ENCODE measurements at places on chromosomes 3 and 15. TPM values are rescaled to one million over a fixed set of nuclear protein-coding genes. Genes with fewer than 3 reads are reported as not detected.

The BUB1B gene
- 10.1 TPM for polyA plus RNA-seq

The GOLGA8S gene
- not detected for polyA plus RNA-seq

The CLDN11 gene
- polyA plus RNA-seq = 0.16 TPM

The SCN10A gene
- not detected for polyA plus RNA-seq

The NRROS gene
- not detected for polyA plus RNA-seq

The TRIM71 gene
- 6.8 TPM for polyA plus RNA-seq

The CAND2 gene
- polyA plus RNA-seq = 35.2 TPM
